ENCODE measurements at places on chromosomes 3 and 15.

- no peak for DNase-seq
Observed at GRCh38 chr3:25097023-25097422, 331.0 kb upstream of the RARB start.

GRCh38 chr15:98667521-98668179, 19.3 kb downstream of the IGF1R start:
- DNase-seq: no peak

- DNase-seq: no peak
Observed at GRCh38 chr3:148513096-148513543, 184.6 kb upstream of the AGTR1 start.

- DNase-seq: no peak
Observed at GRCh38 chr3:35986161-35986560, 346.8 kb downstream of the ARPP21 start.

DNA sequence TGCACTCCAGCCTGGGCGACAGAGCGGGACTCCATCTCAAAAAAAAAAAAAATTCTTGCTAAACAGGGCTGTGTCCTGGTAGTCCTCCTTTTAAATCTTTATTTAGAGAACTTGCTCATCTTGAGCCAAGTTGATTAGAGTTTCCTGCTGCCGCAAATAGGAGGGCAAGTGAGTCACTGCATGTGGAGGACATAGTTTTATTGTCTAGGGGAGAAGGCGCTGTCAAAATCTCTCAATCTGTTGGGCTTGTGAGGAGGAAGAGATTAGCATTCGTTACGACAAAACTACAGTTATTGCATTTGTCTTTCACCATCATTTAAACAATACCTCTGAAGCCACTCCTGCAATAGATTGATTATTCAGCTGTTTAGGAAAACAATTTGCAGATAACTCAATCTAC, 11.5 kb downstream of the MUC4 start:
- DNase-seq: no peak

- DNase-seq: no peak
Observed at GRCh38 chr15:37764733-37765191, 169.7 kb upstream of the TMCO5A start.

- no peak for DNase-seq
Observed at GRCh38 chr3:9550999-9551398, 2.6 kb downstream of the LHFPL4 start.

DNA sequence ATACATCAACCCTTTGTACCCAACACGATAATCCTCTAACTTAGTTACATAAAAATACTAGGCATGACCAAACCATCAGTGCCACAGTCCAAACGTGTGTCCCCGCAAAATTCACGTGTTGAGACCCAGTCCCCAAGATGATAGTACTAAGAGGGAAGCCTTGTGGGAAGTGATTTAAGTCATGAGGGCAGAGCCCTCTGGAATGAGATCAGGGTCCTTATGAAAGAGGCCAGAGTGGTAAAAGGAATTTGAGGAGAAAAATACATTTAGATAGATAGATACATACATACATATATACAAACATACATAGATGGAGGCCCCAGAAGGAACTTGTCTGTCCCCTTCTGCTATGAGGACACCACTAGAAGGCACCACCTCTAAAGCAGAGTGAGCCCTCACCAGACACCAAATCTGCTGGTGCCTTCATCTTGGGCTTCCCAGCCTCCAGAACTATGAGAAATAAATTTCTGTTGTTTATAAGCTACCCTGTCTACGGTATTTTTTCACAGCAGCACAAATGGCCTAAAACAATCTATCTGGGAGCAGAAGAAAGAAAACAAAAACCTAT, 8.0 kb downstream of the TBC1D2B start:
- DNase-seq: no peak

GRCh38 chr15:80870893-80871292, 91.7 kb downstream of the CEMIP start:
- DNase-seq: no peak

GRCh38 chr3:30750967-30751366, 143.5 kb downstream of the GADL1 start:
- DNase-seq: no peak

- DNase-seq: no peak
Observed at GRCh38 chr15:70132139-70132538, 34.4 kb upstream of the TLE3 start.

DNA sequence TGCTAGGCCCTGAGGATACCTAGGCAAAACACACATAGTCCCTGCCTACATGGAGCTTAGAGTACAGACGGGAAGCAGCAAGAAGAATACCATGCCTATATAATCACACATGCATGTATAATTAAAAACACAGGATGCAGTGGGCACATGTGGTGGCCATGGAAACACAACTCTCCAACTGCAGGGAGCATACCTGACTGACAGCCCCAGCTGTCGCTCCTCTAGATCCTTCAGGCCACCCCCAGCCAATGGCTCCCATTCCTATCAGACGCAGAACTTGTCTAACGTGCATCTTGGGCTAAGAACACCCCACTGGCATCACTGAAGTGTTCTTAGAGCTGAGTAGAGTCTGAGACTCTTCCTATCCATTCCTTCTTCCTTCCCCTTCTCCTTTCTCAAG, 125.5 kb upstream of the FRMD4B start:
- DNase-seq: no peak

- no peak for DNase-seq
Observed at GRCh38 chr15:34810443-34811129, 15.2 kb upstream of the ACTC1 start.

GRCh38 chr3:34969513-34969912, 669.8 kb upstream of the ARPP21 start:
- no peak for DNase-seq

DNA sequence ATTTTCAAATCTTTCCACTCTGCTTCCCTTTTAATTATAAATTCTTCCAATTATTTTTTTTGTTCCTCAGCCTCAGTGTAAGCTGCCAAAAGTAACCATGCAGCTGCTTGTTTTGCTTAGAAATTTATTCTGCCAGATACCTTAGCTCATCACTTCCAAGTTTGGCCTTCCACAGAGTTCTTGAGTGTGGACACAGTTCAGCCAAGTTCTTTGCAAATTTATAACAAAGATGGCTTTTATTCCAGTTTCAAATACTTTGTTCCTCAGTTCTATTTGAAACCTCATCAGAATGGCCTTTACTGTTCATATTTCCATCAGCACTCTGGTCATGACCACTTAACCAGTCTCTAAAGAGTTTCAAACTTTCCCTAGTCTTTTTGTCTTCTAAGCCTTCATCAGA, 10.3 kb downstream of the RTP1 start:
- no peak for DNase-seq

DNA sequence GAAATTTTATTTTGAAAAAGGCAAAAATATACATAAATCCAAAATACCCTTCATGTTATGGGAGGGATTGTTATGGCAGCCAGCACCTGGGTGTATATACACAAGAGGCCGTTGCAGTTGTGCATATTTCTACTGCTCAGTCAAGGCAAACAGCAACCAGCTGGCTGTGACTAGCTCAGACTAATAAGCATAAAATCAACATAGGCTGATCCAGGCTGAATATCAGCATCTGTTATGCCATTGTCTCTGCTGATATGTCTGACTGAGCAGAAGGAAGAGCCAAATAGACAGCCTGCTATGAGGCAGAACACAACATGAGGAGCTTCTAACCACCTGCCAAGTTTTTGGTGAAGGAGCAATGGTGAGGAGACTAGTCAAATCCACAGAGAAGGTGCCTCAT, 457.5 kb upstream of the ALCAM start:
- no peak for DNase-seq

- no peak for DNase-seq
Observed at GRCh38 chr3:48990636-48991469, 812 bp downstream of the P4HTM start.

GRCh38 chr15:26382444-26383072, 390.3 kb downstream of the GABRB3 start:
- DNase-seq: no peak

DNA sequence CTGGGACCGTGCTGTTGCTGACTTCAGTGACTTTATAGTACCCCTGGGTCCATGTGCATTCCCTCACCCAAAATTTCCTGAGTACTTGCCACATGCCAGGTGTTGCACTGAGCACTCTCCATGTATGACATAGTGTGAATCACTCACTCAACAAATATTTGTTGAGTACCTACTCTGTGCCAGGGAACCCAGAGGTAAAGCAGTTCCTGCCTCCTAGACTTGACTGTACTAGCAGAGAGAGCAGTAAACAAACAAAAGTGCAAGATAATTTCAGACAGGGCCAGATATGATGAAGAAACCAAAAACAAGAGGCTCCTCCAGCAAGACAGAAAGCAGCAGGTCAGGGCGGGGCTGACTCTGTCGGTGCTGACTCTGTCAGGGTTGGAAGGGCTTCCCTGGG, 12.2 kb downstream of the TGM4 start:
- DNase-seq: no peak

- no peak for DNase-seq
Observed at GRCh38 chr15:73809728-73810501, 56.8 kb upstream of the INSYN1 start.

DNA sequence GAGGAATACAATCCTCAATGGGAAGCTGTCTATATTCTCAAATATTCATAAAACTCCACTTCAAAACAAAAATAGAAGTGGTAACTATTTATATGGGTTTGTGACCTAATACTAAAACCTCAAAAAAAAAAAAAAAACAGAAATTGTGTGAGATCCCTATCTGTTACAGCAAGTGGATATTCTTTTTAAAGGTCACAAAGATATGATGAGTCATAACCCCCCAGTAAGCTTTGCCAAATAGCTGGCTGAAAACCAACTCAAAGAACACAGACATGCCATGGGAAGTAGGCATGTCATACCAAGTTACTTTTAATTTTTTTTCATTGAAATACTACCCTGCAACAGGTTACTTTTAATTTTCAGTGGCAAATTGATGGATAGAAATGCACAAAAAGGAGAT, 62.5 kb downstream of the CBLB start:
- no peak for DNase-seq

All from stimulated activated CD8-positive, alpha-beta memory T cell treated with anti-CD3 and anti-CD28 coated beads, Interleukin-4, amount 100 ng/mL, for 24 hours (primary cell).